Activated CD4-positive, alpha-beta T cell treated with anti-CD3 and anti-CD28 coated beads, Interleukin-2, amount 10 ng/mL, durations not matched to agents 7 days and 5 days (primary cell): ENCODE measurements at places on chromosomes 11 and 22. TPM values are rescaled to one million over a fixed set of nuclear protein-coding genes. Genes with fewer than 3 reads are reported as not detected.

MIOX gene
- 0.23 TPM for total RNA-seq

DGCR6 gene
- 0.74 TPM for total RNA-seq

KCNE3 gene
- not detected for total RNA-seq

OR5B21 gene
- 0.37 TPM for total RNA-seq

IPO7 gene
- 107 TPM for total RNA-seq

SYT12 gene
- not detected for total RNA-seq

DNA sequence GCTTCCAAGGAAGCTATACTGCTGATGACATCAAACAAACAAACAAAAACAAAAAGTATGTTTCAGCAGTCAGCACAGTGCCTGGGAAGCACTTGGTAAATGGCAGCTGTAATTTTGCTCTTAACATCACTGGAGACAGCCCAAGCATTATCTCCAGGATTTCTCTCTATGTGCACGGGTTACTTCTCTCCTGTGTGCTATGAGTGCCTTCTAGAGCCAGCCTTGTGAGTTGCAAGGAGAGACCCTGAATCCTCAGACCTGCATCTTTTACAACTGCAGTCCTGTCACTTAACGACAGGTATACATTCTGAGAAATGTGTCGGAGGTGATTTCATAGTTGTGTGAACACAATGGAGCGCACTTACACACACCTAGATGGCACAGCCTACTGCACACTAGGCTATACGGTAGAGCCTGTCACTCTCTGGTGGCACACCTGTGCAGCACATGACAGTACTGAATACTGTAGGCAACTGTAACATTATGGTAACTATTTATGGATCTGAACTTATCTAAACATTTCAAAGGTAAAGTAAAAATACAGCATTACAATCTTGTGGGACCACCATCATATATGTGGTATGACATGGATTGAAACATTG lies 662.5 kb upstream of the B3GAT1 start:
- no peak overlapping the region for H3K4me3 ChIP-seq
- no peak for DNase-seq
- H3K36me3 ChIP-seq = no peaks in the 10 kb centered on the region
- no peak overlapping the region for H3K27ac ChIP-seq
- H3K4me1 ChIP-seq = no peaks in the 10 kb centered on the region
- no peaks in the 10 kb centered on the region for H3K27me3 ChIP-seq

DNA sequence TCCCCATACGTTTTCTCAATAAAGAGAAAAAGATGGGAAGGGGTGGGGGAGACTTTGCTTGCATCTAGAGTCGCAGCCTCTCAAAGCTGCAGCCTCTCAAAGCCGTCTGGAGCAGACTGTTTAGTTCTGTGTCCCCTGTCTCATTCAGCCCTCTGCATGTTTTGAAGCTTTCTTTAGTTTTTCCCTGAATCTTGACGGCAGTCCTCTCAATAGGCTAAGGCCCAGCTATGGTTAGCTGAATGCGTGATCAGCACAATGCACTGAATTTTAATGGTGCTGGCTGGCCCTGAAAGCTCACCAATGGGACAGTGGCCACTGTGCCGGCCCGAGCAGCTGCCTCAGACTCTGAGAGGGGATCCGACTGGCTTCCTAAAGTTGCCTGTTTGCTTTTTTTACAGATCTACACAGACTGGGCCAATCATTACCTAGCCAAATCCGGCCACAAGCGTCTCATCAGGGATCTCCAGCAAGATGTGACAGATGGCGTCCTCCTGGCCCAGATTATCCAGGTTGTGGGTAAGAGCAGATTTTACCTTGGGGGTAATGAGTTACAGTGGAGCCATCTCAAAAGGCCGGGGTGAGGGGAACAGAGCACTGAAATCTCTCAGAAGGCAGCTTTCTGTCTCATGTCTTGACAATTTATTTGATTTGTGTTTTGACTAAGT lies 119.6 kb downstream of the NAV2 start:
- H3K4me3 ChIP-seq = no peak overlapping the region
- DNase-seq = no peak
- no peak overlapping the region for H3K27ac ChIP-seq
- H3K4me1 ChIP-seq = no peaks in the 10 kb centered on the region
- no peaks in the 10 kb centered on the region for H3K27me3 ChIP-seq

GRCh38 chr11:119624102-119624615 lies 104.8 kb downstream of the NECTIN1 start:
- H3K27me3 ChIP-seq = peaks cover 3% of the 10 kb centered on the region
- H3K27ac ChIP-seq = no peak overlapping the region
- no peak overlapping the region for H3K4me3 ChIP-seq
- H3K4me1 ChIP-seq = no peaks in the 10 kb centered on the region

GRCh38 chr11:126477535-126478305 lies 122.2 kb downstream of the ST3GAL4 start:
- H3K4me3 ChIP-seq = no peak overlapping the region
- peak; percentile 36 for DNase-seq
- peaks cover 27% of the 10 kb centered on the region for H3K4me1 ChIP-seq
- H3K27me3 ChIP-seq = no peaks in the 10 kb centered on the region
- peak overlapping the region; percentile 85 for H3K27ac ChIP-seq

- DNase-seq = no peak
- H3K36me3 ChIP-seq = no peaks in the 10 kb centered on the region
- H3K4me1 ChIP-seq = no peaks in the 10 kb centered on the region
- no peaks in the 10 kb centered on the region for H3K27me3 ChIP-seq
- H3K4me3 ChIP-seq = no peak overlapping the region
Observed at GRCh38 chr11:17805873-17806272, 71.3 kb downstream of the KCNC1 start.

DNA sequence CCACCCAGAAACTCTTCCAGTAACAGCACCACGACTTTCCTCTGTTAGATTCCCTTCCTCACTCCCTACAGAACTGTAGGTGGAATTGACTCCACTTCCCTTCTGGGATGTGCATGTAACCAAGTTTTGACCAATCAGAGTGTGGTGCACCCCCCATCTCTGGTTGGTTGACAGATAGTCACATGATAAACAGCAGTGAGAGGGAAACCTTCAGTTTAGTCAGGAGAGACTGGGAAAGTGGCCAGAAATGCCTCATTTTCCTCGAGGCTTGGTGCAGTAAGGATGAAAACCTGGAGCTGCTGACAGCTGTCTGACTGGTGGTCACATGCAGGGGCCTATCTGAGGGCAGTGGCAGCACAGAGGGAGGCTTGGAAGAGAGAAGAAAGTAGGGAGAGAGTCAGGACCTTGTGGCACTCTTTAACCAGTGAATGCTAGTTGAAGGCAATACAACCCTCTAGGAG lies 67.3 kb upstream of the GRK3 start:
- peaks cover 33% of the 10 kb centered on the region for H3K27me3 ChIP-seq
- H3K27ac ChIP-seq = no peak overlapping the region

DNA sequence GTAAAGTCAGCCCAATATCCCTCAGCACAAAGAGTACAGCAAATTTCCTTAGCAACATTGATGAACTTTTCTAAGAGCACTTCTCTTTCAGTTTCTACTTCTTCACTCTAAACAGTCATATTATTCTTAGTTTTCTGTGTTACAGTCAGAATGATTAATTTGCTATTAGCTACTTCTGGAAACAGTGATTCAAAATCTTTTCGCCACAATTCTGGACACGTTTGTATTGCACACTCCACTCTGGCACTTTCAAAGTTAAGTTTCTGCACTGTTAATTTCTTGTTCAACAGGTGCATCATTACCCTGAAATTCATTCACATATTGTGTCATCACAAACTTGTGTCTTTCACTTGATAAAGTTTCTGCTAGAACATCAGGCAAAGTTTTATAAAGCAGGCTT lies 22.5 kb downstream of the ABTB2 start:
- DNase-seq = no peak
- no peaks in the 10 kb centered on the region for H3K36me3 ChIP-seq
- no peak overlapping the region for H3K27ac ChIP-seq
- H3K4me3 ChIP-seq = no peak overlapping the region
- peaks cover 7% of the 10 kb centered on the region for H3K4me1 ChIP-seq

- H3K4me1 ChIP-seq = no peaks in the 10 kb centered on the region
- peaks cover 17% of the 10 kb centered on the region for H3K27me3 ChIP-seq
- DNase-seq = no peak
- no peak overlapping the region for H3K27ac ChIP-seq
Observed at GRCh38 chr11:126968915-126969314, 31.7 kb downstream of the KIRREL3 start.
